ENCODE measurements at places on chromosomes 16 and 17. TPM values are rescaled to one million over a fixed set of nuclear protein-coding genes. Genes with fewer than 3 reads are reported as not detected.

DNA sequence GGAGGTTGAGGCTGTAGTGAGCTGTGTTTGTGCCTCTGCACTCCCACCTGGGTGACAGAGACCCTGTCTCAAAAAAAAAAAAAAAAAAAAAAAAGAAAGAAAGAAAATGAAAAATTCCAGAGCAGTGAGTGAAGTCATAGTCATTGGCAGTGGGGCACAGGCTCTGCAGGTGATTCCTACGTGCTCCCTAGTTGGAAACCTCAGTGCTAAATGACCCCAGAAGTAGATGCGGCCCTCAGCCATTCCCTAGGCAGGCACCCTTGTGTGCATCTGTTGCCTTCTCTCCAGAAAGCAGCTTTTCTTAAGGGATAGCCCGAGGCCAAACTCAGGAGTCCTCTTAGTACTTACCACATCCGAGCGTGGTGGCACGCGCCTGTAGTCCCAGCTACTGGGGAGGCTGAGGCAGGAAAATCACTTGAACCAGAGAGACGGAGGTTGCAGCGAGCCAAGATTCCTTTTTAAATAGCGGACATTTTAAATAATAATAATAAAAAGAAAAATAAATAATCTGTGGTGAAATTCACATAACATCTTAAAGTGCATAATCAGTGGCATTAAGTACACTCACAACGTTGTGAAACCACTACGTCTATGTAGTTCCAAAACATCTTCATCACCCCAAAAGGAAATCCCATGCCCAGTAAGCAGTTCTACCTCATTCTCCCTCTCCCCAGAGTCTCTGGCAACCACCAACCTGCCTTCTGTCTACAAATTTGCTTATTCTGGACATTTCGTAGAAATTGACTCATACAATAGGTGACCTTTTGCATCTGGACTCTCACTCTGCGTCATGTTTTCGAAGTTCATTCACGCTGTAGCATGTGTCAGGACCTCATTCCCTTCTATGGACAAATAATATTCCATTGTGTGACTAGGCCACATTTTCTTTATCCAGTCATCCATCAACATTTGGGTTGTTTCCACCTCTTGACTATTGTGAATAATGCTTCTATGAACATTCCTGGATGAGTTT lies 12.5 kb upstream of the SPHK1 start:
- DNase-seq: no peak

The AIPL1 gene
- not detected for total RNA-seq

The C1QTNF1 gene
- 247 TPM for total RNA-seq

DNA sequence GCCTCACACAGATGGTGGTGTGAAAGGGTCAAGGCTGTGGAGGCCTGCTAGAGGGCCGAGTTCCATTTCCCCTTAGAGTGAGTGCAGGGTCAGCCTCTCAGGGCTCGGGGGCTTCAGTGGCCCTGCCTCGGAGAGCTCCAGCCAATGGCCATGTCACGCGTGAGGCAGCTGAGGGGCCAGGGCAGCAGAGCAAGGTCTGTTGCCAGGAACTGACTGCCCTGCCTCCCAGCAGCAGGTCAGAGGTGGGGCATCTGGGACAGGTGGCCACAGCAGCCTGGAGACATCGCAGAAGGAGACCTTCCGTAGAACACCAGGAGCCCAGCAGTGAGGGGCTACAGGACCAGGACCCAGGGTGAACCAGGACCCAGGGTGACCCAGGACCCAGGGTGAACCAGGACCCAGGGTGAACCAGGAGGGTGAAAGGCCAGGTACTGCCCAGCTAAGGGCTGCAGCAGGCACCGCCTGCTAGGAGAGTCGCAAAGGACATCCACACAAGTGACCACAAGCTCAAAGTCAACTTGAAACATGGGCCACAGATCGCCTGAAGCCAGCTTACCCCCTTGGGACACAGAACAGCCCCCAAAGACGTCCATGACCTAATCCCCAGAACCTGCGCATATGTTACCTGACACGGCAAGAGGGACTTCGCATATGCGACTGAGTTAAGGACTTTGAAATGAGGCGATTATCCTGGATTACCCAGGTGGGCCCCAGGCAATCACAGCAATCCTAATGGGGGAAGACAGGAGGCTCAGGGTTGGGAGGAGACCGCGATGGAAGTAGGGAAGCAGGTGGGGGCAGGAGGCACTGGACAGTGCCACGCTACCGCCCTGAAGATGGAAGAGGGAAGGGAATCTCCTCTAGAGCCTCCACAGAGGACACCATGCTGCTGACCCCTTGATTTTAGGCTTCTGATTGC lies 4.8 kb upstream of the MEAK7 start:
- DNase-seq: no peak

The RND2 gene
- total RNA-seq: 0.82 TPM

The SRCIN1 gene
- total RNA-seq: 1.4 TPM

GRCh38 chr16:12340151-12340733 lies 363.7 kb downstream of the SNX29 start:
- no peak for DNase-seq

DNA sequence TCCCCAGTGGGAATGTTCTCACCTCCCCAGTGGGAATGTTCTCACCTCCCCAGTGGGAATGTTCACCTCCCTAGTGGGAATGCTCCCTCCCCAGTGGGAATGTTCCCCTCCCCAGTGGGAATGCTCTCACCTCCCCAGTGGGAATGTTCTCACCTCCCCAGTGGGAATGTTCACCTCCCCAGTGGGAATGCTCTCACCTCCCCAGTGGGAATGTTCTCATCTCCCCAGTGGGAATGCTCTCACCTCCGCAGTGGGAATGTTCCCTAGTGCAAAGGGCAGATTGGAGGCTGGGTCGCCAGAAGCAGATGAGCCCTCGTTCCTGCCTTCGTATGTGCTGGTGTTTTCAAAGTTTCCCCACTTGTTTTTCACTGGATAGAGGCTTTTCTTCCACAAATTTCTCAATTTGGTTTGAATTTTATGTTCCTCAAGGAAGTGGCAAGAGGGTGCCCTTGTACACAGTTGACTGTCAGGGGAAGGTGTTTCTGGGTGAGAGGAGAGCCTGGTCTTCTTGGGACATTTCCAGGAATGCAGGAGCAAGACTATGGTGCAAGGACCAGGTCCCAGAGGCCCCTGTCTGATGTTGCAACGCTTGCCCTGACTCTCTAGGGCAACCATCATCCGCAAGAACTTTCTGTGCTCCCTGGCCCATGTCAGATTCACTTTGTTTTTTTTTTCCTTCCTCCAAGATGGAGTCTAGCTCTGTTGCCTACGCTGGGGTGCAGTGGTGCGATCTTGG lies 34.0 kb downstream of the TRARG1 start:
- no peak for DNase-seq

- no peak for DNase-seq
These were observed 71.9 kb upstream of the NOG start for GRCh38 chr17:56521414-56522141.

The TMEM88 gene
- total RNA-seq: 32.6 TPM

DNA sequence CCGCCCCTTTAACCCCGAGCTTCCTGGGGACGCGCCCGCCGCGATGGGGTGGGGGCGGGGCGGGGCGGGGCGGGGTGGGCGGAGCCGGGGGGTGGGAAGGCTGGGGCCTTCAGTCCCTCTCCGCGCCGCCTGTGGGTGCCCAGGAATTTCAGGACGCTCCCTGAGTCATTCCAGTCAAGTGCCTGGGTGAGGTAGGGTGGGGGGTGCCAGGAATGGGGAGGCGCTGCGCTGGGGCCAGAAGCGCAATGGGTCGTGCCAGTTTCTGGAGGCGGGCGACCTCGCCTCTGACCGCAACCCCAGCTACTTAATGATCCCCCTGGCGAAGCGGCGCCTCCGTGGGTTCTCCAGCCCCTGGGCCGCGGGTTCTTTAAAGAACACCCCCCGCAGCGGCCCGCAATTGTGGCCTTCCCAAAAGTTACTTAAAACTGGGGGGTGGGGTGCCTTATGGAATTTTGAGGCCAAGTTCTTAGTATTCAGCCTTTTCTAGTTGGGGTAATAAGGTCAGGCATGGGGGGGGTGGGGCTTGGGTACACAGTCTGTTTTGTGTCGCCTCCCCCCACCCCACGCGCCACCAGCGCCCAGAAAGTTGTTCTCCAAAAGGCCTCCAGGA lies 826 bp upstream of the GSE1 start:
- peak; percentile 88 for DNase-seq

GRCh38 chr16:31251435-31251834 lies 8.3 kb upstream of the ITGAM start:
- no peak for DNase-seq

GRCh38 chr17:48307814-48308411 lies 122.1 kb downstream of the SKAP1 start:
- DNase-seq: peak; percentile 28

- DNase-seq: no peak
These were observed 40.3 kb downstream of the CYTH1 start for GRCh38 chr17:78741644-78742284.

- DNase-seq: no peak
These were observed 14.9 kb downstream of the CEP112 start for GRCh38 chr17:66177048-66177447.

GRCh38 chr17:75576661-75577060 lies 10.9 kb upstream of the MYO15B start:
- no peak for DNase-seq

The CA4 gene
- 17.0 TPM for total RNA-seq

- DNase-seq: no peak
These were observed 15.8 kb upstream of the CAVIN1 start for GRCh38 chr17:42438600-42439567.

The SLC5A10 gene
- total RNA-seq: not detected

- DNase-seq: no peak
These were observed 16.7 kb upstream of the C16orf78 start for GRCh38 chr16:49356728-49357488.

The CTRB2 gene
- total RNA-seq: not detected

GRCh38 chr17:14428648-14429029 lies 127.8 kb downstream of the HS3ST3B1 start:
- no peak for DNase-seq

GRCh38 chr16:89489040-89489897 lies 1.1 kb downstream of the ANKRD11 start:
- peak; percentile 84 for DNase-seq

GRCh38 chr17:44642834-44643233 lies 13.4 kb upstream of the MEIOC start:
- no peak for DNase-seq

The DNAH9 gene
- total RNA-seq: 0.22 TPM

DNA sequence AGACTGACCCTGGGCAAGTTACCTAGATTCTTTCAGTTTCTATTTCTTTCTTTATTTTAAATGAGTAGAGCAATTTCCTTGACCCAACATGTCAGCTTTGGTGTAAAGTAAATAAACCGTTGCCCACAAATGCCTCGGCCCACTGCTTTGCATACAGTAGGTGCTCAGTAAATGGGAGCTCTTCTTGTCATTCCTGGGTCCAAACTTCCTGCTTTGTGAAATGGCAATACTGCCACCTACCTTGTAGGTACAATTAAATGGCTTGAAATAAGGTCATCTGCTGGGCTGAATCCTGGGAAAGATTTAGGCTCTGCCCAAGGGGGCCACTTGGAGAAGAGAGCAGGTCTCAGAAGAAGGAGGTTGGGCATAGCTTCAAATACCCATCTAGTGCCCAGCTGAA lies 253.0 kb downstream of the HS3ST3B1 start:
- no peak for DNase-seq

- DNase-seq: no peak
These were observed 54.3 kb downstream of the RPTOR start for GRCh38 chr17:80598813-80599545.

DNA sequence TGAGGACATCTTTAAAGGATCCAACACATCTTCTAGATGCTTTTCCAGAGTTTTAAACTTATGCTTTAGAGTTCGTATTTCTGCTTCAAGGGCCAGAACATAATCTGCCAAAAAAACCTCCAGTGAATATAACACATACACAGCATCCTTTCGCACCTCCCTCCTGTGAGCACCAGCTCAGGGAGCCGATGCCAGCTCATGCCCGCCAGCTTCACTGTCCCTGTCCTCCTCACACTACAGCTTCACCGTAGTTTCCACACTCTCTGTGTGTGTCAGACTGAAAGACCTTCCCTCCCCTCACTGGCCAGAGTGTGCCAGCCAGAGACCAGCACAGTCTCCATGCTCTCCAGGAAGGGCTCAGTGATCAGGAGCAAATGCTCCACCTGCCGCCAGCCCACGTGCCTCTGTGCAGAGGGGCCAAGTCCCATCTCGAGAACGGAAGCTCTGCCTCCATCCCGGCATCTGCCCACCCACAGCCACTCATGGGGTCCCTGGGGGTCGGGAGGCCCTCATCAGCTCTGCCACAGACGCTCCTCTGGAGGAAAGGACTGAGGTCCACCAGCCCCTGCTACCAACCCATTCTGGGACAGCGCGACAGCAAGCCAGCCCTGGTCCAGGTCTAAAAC lies 40.8 kb downstream of the CCDC57 start:
- no peak for DNase-seq

The DNAI2 gene
- total RNA-seq: not detected

GRCh38 chr16:47815655-47816054 lies 340.1 kb downstream of the ABCC12 start:
- DNase-seq: no peak

DNA sequence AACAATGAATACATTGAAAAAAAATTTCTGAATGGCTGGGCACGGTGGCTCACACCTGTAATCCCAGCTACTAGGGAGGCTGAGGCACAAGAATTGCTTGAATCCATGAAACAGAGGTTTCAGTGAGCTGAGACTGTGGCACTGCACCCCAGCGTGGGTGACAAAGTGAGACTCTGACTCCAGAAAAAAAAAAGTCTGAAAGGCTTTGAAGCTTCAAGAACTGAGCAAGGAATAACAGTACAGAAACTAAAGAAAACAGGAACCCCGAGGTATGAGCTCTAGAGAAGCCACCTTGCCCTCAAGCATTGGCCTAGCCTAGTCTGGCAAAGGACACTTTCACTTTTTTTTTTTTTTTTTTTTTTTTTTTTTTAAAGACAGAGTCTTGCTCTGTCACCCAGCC lies 45.0 kb downstream of the TEX2 start:
- DNase-seq: no peak

The ADAMTS18 gene
- not detected for total RNA-seq

- DNase-seq: no peak
These were observed 68.5 kb downstream of the C16orf95 start for GRCh38 chr16:87248714-87249113.

- DNase-seq: no peak
These were observed 2.8 kb downstream of the WNK4 start for GRCh38 chr17:42783062-42783790.

The KCTD5 gene
- total RNA-seq: 10.4 TPM

DNA sequence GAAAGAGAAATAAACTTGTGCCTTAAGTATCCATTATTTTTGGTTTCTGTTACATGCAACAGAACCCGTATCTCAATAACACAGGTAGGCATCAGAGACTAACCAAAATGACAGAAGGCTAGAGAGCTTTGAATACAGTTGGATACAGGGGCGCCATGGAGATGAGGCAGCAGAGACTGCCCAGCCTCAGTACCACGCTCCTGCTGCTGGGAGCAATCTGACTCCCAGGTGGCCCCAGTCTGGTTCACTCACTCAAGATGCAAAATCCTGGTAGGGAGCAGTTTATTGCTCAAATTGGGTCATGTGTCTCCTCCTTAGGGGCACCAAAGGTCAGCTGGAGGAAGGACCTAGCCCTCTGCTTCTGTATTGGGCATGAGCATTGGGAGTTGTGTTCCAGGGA lies 218.9 kb downstream of the USP22 start:
- no peak for DNase-seq

DNA sequence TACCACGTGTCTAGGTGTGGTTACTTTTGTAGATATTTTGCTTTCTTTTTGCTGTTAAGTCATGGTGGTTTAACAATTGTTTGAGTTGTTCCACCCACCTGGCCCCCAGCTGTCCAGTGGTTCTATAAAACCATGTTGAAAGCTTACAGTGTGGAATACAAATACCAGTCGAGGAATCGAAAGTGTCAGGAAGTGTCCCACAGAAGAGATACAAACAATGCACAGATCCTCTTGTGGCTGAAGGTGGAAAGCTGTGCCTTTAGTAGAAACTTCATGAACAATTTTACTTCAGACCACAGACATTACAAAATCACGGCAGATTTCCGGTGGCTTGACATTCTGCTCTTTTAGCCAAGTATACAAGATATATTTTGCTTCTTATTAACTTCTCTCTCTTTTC lies 782.4 kb upstream of the SOX9 start:
- DNase-seq: no peak

Measured in left ventricle myocardium superior (tissue), 1 donor.